ENCODE measurements at places on chromosomes 13 and 19.

DNA sequence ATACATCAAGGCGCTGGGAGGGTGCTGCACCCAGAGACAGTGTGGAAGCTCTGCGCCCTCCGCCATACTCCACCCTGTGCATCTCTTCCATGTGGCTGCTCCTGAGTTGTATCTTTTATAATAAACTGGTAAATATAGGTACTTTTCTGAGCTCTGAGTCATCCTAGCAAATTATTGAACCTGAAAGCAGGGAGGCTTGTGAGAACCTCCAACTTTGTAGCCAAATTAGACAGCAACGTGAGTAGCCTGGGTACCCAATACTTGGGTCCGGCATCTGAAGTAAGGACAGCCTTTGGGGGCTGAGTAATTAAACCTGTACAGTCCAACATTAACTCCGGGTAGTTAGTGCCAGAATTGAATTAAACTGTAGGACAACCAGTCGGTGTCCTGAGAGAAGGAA lies 57.4 kb downstream of the RUBCNL start:
- no peak for DNase-seq

DNA sequence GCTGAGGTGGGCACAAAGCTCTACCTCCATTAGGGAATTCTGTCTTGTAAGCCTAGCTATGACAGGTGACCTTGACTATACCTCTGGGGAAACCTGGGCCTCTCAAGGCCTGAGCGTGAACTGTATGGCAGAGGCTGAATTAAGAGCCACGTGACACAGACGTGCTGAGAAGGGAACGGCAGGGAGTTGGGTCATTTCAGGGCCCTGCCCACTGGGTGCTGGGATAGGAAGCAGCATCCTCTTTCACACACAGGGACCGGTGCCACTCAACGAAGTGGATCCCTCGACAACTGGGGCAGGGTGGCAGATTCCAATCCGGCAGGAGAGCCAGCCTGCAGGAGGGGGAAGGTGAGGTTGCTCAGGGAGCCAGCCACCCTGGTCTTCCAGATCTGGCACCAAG lies 9.2 kb downstream of the ASF1B start:
- no peak for DNase-seq

GRCh38 chr19:15091918-15092753 lies 10.1 kb downstream of the OR1I1 start:
- DNase-seq: no peak

- DNase-seq: no peak
Observed at GRCh38 chr19:38917921-38918491, 6.0 kb upstream of the CCER2 start.

- DNase-seq: no peak
Observed at GRCh38 chr19:1266916-1267476, 2.1 kb upstream of the CIRBP start.

- DNase-seq: no peak
Observed at GRCh38 chr13:46582190-46582589, 29.2 kb downstream of the LRCH1 start.

GRCh38 chr13:34926508-34926907 lies 15.6 kb upstream of the NBEA start:
- DNase-seq: no peak

GRCh38 chr13:39501702-39502324 lies 101.2 kb downstream of the LHFPL6 start:
- DNase-seq: no peak

GRCh38 chr13:113875837-113876281 lies 12.0 kb upstream of the GAS6 start:
- DNase-seq: no peak

- no peak for DNase-seq
Observed at GRCh38 chr19:3359015-3359918, 7.1 kb upstream of the NFIC start.

DNA sequence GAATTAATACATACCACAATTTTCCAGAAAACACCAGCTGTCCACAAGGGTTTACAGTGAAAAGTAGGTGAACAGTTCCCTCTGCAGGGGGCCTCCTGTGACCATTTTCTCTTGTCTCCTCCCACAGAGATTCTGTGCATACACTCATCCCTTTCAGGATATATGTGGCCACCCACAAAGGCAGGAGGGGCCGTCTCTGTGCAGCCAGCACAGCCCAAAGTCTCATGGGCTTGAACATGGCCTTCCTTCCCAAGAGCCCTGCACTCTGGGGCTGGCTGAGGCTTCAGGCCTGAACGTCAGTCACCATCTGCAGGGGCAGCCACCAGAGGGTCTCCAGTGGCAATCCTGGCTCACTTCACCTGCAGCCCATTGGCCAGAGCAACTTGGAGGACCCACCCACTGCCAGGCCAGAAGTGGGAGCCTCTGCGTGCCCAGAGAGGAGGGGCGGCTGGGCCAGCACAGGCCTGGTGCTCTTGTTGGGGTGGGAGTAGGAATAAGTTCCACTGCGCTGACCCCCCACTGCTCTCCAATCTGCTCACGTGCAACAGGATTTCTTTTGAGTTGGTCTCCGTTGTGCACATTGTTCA lies 25.1 kb downstream of the TMEM161A start:
- no peak for DNase-seq

DNA sequence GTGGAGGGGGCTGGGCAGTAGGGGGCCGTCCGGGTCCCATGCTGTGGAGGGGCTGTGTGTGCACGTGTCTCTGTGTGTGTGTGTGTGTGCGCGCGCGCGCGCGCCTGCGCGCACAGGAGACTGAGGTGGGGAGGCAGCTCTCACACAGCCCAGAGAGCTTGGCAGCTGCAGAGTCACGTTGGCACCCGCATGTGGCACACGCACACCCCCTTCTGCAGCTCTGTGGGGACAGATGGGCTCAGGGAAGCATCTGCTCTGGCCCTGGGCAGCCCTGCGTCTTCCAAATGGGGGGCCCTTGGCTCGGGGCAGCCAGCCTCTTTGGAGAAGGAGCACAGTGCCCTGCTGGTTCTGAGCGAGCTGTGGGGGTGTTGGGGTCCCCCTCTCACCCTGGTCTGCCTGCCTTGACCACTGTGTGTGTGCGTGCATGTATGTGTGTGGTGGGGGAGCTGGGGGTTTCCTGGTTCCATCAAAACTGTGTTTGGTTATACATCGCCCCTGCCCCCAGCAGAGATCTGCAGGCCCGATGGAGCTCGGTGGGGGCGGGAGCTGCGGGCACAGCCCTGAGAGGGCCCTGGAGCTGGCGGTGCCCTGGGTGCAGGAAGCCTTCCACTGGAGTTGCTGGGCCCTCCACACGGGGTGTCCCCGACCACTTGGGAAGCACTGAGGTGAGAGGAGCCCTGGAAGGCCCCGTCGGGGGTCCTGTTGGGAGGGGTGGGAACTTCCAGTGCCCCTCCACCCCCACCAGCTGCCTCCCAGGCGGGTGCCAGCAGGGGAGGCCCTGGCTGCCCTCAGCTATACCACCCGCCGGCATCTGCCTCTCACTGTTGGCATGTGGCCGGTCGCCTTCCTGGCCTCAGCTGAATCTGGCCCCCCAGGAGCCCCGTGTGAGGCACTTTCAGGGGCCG lies 67.1 kb downstream of the KDM4B start:
- no peak for DNase-seq

DNA sequence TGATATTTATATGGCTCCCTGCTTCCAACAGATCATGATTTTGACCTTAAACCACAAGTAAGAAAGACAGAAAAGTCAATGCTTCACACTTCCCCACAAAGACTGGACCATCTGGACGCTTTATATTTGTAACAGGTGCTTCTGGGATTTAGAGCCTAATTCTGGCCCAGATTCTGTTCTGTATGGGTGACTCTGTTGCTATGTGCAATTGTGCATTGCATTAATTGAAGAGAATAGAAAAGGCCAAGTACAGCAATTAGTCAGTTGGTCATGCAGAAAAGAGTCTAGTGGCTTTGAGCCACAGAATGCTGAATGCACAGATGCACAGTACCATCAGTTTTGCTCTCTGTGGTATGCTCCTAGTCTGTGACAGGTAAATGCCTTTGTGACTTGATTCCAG lies 657.4 kb upstream of the ATXN8OS start:
- DNase-seq: no peak

- no peak for DNase-seq
Observed at GRCh38 chr19:39199025-39199424, 2.3 kb downstream of the NCCRP1 start.

- no peak for DNase-seq
Observed at GRCh38 chr19:34051255-34051654, 121.0 kb upstream of the LSM14A start.

Data from thoracic aorta (tissue), 2 donors.